Effector memory CD4-positive, alpha-beta T cell (primary cell): ENCODE measurements at places on chromosomes 6 and 20.

GRCh38 chr20:1490643-1491195 is 501 bp downstream of the SIRPB2 start:
- no peak overlapping the region for H3K27ac ChIP-seq
- no peaks in the 10 kb centered on the region for H3K4me1 ChIP-seq
- DNase-seq, result no peak
- no peaks in the 10 kb centered on the region for H3K27me3 ChIP-seq
- no peaks in the 10 kb centered on the region for H3K36me3 ChIP-seq

DNA sequence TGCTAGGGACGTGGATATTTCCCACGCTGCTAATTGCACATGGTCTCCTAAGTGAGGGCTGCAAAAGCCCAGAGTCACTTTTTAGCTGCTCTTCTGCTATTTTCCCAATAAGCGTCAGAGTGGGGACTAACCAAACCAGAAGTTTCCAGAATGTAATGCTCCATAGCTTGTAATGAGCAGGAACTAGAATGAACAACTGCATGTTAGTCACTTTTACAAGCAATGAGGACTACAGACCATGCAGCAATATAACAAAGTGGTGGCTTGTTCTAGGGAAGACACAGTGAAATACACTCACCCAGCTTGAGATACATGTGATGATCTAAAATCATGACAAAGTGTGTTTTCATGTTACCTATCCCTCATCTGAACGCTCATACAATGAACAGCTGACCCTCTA is 314.1 kb upstream of the SGK1 start:
- no peaks in the 10 kb centered on the region for H3K27me3 ChIP-seq
- H3K36me3 ChIP-seq, result no peaks in the 10 kb centered on the region
- DNase-seq, result no peak
- no peak overlapping the region for H3K4me3 ChIP-seq
- no peaks in the 10 kb centered on the region for H3K4me1 ChIP-seq

DNA sequence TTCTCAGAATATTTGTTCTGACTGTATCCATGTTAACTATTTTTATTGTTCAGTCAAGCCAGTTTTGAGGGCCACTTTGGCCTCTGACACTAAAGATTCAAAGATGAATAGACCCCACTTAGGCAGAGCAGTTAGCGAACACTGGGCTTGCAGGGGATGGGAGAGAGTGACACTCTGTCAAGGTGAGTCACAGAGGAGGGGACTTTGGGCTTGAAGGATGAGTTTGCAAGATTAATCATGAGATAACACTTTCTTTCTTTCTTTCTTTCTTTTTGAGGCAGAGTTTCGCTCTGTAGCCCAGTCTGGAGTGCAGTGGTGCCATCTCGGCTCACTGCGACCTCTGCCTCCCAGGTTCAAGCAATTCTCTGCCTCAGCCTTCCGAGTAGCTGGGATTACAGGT is 46.4 kb downstream of the SPATA2 start:
- peaks cover 25% of the 10 kb centered on the region for H3K36me3 ChIP-seq
- H3K4me3 ChIP-seq, result no peak overlapping the region
- no peak overlapping the region for H3K27ac ChIP-seq
- no peaks in the 10 kb centered on the region for H3K27me3 ChIP-seq
- DNase-seq, result no peak

DNA sequence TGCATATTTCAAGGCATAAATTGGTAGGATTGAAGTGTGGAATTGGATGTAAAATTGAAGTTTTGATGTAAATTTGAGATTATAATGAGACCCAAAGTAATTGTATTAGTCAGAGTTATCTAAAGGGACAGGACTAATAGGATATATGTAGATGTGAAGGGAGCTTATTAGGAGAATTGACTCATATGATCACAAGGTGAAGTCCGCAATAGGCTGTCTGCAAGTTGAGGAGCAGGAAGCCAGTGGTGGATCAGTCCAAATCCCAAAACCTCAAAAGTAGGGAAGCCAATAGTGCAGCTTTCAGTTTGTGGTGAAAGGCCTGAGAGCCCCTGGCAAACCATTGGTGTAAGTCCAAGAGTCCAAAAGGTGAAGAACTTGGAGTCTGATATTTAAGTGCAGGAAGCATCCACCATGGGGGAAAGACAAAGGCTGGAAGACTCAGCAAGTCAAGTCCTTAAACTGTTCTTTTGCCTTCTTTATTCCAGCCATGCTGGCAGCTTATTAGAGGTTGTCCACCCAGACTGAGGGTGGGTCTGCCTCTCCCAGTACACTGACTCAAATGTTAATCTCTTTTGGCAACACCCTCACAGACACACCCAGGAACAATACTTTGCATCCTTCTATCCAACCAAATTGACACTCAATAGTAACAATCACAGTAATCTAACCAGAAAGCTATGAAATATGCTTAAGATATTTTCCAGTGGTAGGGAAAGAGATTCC is 442.6 kb upstream of the PTCHD4 start:
- no peak overlapping the region for H3K27ac ChIP-seq
- DNase-seq, result no peak
- H3K36me3 ChIP-seq, result no peaks in the 10 kb centered on the region
- no peaks in the 10 kb centered on the region for H3K27me3 ChIP-seq
- H3K4me3 ChIP-seq, result no peak overlapping the region

GRCh38 chr6:131015630-131016263 is 47.3 kb downstream of the EPB41L2 start:
- no peaks in the 10 kb centered on the region for H3K4me1 ChIP-seq
- H3K4me3 ChIP-seq, result no peak overlapping the region
- DNase-seq, result no peak
- no peaks in the 10 kb centered on the region for H3K27me3 ChIP-seq
- H3K27ac ChIP-seq, result no peak overlapping the region
- H3K36me3 ChIP-seq, result no peaks in the 10 kb centered on the region

- H3K27ac ChIP-seq, result no peak overlapping the region
- H3K36me3 ChIP-seq, result no peaks in the 10 kb centered on the region
- no peak for DNase-seq
- H3K27me3 ChIP-seq, result no peaks in the 10 kb centered on the region
- H3K4me1 ChIP-seq, result peaks cover 3% of the 10 kb centered on the region
These were observed 10.8 kb upstream of the MATN4 start for GRCh38 chr20:45318948-45319347.

DNA sequence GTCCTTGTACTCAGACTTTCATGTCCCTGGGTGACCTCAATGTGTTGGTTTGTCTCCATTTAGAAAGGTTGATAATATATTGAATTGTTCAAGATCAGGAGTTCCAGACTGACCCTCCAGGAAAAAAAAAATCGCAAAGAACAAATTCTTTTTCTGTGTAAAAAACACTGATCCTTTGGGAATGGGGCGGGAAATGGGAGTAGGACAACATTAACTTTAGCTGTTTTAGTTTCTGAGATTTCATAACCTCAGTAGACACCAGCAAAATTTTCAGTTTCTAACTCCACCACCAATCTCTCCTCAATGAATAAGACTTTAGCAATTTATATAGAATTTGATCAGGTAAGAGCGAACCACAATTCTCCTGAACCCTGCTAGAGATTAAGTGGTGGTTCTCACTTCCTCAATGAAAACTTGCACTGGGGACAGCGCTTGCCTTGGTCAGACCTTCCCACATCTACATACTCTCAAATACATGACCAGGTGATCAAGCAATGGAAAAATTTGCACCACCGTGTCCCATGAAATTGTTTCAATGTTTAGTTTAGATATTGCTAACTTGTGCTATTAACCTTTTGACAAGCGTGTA is 231.2 kb upstream of the PLN start:
- H3K4me3 ChIP-seq, result no peak overlapping the region
- no peaks in the 10 kb centered on the region for H3K36me3 ChIP-seq
- no peak for DNase-seq
- no peak overlapping the region for H3K27ac ChIP-seq

DNA sequence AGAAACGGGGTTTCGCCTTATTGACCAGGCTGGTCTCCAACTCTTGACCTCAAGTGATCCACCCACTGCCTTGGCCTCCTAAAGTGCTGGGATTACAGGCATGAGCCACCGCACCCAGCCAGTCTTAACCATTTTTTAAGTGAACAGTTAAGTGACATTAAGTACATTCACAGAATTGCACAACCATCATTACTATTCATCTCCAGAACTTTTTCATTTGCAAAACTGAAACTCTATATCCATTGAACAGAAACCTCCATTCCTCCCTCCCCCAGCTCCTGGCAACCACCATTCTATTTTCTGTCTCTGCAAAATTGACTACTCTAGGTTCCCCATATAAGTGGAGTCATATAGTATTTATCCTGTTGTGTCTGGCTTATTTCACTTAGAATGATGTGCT is 59.7 kb downstream of the PLCB4 start:
- DNase-seq, result no peak
- no peaks in the 10 kb centered on the region for H3K36me3 ChIP-seq
- no peaks in the 10 kb centered on the region for H3K4me1 ChIP-seq
- H3K27ac ChIP-seq, result no peak overlapping the region
- no peaks in the 10 kb centered on the region for H3K27me3 ChIP-seq

- no peak for DNase-seq
- peaks cover 21% of the 10 kb centered on the region for H3K36me3 ChIP-seq
- peak overlapping the region; percentile 66 for H3K4me3 ChIP-seq
These were observed 2.0 kb downstream of the CLIC1 start for GRCh38 chr6:31734247-31734820.

DNA sequence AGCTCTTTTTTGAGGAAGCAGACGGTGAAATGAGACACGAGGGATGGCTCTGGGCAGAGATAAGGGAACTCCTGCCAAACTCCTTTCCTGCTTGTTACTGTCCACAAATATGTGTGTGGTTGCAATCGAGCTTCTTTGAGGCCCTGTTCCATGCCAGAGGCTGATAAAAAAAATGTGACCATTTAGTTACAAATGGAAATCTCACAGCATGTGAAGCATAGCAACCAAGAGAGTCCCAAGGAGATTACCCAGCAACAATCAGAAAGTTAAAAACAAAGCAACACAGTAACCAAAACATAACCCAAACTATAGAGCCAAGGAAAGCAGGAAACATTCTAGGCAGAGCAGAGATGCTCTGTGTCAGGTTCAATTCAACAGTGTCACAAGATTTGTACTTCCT is 35.4 kb upstream of the HMGN3 start:
- H3K27me3 ChIP-seq, result no peaks in the 10 kb centered on the region
- no peak for DNase-seq
- no peaks in the 10 kb centered on the region for H3K36me3 ChIP-seq
- H3K4me3 ChIP-seq, result no peak overlapping the region

GRCh38 chr6:138818496-138819194 is 22.8 kb downstream of the ECT2L start:
- no peak for DNase-seq
- no peaks in the 10 kb centered on the region for H3K27me3 ChIP-seq
- H3K4me3 ChIP-seq, result no peak overlapping the region
- no peaks in the 10 kb centered on the region for H3K36me3 ChIP-seq
- no peaks in the 10 kb centered on the region for H3K4me1 ChIP-seq
- no peak overlapping the region for H3K27ac ChIP-seq

DNA sequence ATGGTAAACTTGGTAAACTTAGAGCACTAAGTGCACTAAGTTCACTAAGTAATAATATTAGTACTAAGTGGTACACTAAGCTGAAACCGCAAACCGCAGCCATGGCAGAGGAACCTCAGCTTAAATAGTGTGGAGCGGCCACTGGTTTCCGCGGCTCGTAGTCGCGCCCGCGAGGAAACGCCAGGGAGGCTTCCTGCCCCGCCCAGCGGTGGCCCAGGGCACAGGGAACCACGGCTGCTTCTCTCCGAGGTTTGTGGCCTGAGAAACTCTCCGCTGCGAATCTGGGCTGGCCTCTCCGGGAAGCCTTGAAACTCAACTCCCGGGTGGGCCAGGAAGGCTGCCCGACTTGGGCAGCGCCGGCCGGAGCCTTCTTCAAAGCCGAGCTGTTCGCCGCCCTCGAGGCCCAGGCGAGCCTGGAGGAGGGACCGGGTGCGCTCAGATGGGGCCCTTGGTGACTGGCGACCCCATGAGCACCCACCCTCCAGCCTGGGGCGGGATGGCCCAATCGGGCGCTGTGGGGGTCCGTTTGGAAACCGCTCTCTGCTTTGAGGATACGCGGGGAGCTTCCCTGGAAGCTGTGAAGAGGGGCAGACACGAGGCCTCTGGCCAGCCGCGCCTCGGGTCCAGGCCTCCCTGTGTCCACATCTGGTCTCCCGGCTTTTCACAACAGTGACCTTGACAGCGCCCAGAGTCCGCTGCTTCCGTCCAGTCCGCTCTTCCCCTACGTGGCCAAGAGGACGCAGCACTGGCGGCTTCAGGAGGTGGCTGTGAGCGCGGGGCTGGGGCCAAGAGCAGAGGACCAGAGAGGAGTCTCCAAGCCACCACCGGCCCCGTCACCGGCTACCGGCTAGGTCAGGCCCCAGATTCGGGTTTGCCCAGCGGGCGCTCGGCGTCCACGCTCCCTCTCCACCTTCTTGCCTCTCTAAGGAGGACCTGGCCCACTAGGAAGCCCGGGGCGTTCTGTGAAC is 25.4 kb upstream of the HLA-E start:
- peaks cover 48% of the 10 kb centered on the region for H3K27me3 ChIP-seq
- no peaks in the 10 kb centered on the region for H3K36me3 ChIP-seq
- peak; percentile 72 for DNase-seq

DNA sequence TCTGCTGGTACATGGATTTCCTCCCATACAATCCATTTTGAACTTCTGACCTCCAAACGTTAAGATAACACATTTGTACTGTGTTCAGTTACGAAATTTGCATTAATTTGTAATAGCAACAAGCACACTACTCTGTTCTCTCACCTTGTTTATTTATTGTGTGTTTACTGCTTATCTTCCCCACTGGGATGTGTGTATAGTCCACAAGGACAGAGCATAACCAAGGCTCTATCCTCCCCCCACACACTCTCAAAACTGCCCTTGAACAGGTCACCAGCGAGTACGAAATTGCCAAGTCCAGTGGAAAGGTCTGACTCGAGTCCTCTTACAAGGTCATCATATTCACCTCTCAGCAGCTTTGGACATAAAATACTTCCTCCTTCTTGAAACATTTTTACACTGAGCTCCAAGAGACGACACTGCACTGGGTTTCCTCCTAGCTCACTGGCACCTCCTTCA is 18.6 kb downstream of the ADTRP start:
- H3K36me3 ChIP-seq, result no peaks in the 10 kb centered on the region
- DNase-seq, result no peak
- H3K4me1 ChIP-seq, result no peaks in the 10 kb centered on the region

DNA sequence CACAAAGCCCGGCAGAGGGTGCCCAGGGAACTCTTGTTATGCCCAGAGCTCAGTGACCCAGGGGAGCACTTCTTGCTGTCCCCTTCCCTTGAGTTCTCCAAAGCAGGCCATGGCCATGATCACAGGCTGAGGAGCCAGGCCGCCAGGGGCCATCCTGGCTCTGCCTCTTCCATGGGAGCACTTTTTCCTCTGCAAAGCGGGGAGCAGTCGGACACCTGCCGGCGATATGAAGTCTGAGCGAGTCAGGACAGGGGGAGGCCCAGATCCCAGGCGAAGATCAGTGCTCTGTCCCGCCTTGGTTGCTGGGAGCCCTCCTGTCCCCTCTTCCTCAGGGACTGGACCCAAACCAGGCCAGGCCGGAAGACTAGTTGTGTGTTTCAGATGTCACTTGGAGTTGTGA is 67.9 kb downstream of the TCP11 start:
- H3K4me1 ChIP-seq, result no peaks in the 10 kb centered on the region
- H3K4me3 ChIP-seq, result no peak overlapping the region
- H3K27me3 ChIP-seq, result no peaks in the 10 kb centered on the region
- no peak overlapping the region for H3K27ac ChIP-seq
- H3K36me3 ChIP-seq, result peaks cover 8% of the 10 kb centered on the region
